Stimulated activated CD8-positive, alpha-beta memory T cell treated with anti-CD3 and anti-CD28 coated beads, Interleukin-4, amount 100 ng/mL, for 1 hour (primary cell): ENCODE measurements at places on chromosomes 6 and 20.

- DNase-seq, result no peak
These were observed 71.3 kb downstream of the EFHC1 start for GRCh38 chr6:52491203-52492069.

DNA sequence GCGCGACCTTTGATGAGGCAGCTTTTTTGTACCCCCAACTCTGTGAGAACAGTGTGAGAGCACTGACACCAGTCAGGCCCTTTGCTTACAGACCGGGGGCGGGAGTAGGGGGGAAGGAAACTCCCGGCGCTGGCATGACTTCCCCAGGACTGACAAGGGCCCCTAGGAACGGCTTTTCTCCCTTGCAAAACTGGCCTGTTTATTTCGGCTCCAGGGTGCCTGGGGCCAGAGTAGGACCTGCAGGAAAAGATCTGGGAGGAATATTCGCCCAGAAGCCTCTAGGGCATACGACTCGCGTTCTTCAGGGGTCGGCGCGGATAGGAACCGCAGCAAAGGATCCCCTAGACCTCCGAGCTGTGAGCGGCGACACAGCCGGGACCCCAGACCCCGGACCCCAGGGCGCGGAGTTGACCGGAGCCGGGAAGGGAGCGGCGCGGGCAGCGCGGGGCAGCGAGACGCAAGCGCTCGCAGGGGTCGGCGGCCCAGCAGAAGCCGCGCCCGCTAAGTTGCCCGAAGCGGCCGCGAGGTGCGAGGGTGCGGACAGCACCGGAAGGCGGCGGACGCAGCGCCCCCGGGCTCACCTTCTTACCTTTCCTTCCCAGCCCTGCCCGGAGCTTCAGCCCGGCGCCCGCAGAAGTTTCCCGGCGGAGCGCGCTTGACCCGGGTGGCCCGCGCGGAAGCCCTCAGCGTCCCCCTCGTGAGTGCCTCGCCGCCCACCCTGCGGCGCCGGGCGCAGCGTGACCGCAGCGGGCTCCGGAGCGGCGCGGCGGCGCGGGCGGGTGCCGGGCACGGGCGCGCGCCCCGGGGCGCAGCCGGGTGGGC is at the start of gene POPDC3:
TSS of gene POPDC3 (minus strand) at position 771 of the 822 bp plus-strand sequence. CDS start 18,105 bp downstream, outside the sequence.
- no peak for DNase-seq

GRCh38 chr6:9399916-9400315 is 964.6 kb upstream of the SLC35B3 start:
- DNase-seq, result no peak

DNA sequence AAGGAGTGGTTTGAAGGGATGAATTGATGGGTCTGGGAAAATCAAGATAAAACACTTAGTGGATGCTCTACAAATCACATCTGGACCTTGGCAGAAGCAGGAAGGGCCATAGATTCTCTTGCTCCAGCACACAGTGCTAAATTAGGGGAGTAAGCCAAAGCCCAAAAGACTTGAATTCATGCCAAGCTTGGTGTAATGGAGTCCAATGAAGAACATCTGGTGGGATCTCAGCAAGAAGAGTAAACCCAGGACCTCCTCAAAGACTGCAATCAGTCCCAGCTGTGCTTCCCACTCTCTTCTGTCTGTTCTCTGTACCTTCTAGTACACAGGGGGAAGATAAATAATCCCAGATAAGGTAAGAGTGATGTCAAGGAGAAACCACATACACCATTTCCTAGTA is 683.4 kb downstream of the RNF144B start:
- no peak for DNase-seq

DNA sequence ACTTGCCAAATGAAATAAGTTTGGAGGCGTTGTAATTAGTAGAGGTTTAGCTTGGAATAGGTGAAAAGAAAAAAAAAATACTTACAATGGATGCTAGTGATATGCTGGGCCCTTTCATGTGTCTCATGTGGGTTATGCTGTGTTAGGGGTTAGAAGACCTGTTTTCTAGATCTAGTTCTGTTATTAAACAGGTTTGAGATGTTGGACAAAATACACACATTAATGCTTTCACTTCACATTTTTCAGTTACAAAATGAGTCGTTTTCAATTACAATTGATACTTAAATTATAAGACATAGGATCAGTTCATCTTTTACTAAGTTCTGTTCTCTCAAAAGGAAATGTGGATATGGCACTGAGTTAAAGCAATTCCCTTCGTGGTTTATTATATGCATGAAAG is 509.8 kb downstream of the EPM2A start:
- DNase-seq, result no peak

DNA sequence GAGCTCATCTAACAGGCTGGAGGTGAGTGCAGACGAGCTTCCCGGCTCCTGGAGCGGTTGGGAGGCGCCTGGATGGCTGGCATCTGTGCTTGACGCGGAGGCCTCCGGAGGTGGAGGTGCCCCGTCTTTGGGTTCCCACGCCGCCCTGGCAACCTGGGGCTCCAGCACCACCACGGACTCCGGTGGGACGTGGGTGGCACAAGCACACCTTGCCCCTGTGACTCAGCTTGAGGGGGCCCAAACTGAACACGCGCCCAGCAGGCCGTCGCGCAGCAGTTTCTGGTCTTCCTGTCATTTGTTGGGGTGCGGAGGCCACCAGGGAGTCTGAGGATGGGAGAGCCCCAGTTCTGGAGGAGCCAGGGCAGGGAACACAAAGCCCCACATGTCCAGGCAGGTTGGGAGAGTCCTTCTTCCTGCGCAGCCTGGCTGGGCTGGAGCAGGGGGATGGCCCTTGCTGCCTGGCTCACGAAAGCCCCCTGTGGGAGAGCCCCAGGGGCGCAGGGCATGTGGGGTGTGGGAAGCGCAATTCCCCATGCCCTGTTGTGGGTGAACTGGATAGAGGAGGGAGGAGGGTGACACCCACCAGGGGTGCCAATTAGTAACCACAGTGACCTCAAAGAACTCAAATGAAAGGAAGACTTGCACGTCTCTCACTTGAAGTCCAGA is 1378.6 kb upstream of the DEFB115 start:
- DNase-seq, result no peak

DNA sequence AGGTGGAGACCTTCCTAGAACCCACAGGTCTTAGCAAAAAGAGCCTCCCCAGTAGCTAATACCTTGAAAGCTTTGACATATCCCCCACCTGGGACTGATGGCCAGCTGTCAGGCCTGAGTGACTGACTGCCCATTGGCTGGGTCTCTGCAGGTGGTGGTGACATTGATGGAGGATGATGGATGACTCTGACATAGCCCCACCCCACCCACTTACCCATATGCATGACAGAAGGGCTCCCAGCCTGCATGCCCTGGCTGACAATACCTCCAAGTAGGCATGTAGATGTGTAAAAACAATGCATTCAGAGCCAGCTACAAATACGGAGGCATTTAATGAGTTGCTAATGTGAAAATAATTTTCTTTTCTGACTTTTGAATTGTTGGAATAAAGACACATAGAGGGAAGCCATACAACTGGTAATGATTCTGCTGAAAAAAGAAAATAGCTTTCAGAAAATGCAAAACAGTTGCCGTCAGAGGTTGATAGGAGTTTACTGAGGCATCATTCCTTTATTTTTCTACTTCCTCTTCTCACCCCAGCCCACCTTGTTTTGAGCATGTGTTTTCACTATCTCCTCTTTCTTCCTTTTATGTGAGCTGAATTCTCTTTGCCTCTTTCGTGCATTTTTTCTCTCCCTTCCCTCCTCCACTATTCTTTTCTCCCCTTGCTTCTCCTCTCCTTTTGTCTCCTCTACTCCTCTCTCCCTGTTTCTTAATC is 70.6 kb downstream of the OLIG3 start:
- no peak for DNase-seq

GRCh38 chr6:143260857-143261256 is 189.6 kb downstream of the ADAT2 start:
- DNase-seq, result no peak

DNA sequence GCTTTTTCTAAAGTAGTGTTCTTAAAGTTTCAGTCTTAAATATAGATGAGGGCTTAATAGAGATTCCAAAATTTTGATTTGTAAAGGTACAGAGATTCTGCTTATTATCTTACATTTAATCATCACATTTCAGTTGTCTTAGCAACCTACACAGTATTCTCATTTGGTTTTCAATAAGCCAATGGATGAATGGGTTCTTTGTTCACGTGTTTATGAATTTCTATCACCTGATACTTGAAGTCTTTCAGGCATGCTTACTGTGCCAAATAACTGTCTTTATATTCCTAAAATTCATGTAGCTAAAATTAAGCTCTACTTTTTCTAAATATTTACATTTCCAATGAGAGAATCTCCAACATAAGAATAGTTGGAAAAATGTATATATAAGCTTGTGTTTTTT is 152.7 kb downstream of the EYA4 start:
- no peak for DNase-seq
